Muscle of leg (tissue), 16 donors: ENCODE measurements at places on chromosomes 2 and 18. TPM values are rescaled to one million over a fixed set of nuclear protein-coding genes. Genes with fewer than 3 reads are reported as not detected.

Gene PDIA6
- polyA plus RNA-seq: 208 TPM

Gene FEV
- polyA plus RNA-seq: not detected

Gene CAMKMT
- 4.4 TPM for polyA plus RNA-seq

Gene UGP2
- polyA plus RNA-seq: 305 TPM

Gene DHRS9
- 0.22 TPM for polyA plus RNA-seq

Gene IL36B
- polyA plus RNA-seq: not detected

Gene SEPTIN10
- 70.1 TPM for polyA plus RNA-seq

Gene TMEM127
- polyA plus RNA-seq: 28.8 TPM

Gene CYP27C1
- 5.3 TPM for polyA plus RNA-seq

Gene CPS1
- 1.6 TPM for polyA plus RNA-seq

Gene CTNNA2
- 1.0 TPM for polyA plus RNA-seq

Gene UGT1A10
- not detected for polyA plus RNA-seq

Gene ZSWIM2
- polyA plus RNA-seq: not detected

DNA sequence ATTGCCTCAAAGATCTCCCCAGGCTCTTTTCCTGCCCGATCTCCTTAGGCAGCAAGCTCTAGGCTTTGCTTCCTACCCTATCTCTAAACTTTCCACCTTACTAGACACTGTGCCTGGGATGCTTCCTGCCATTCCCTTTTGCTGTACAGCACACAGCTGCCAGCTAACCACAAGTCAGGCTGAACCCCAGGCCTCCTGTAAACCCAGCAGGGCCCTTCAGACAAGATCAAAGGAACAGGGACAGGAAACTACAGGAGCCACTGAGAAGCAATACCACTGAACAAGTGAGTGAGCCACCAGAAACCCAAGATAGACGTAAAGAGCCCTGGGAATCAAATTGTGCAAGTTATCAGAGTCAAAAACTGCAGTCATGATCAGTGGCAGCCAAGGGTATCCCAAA, 180.7 kb downstream of the SUCLG1 start:
- DNase-seq: no peak

DNA sequence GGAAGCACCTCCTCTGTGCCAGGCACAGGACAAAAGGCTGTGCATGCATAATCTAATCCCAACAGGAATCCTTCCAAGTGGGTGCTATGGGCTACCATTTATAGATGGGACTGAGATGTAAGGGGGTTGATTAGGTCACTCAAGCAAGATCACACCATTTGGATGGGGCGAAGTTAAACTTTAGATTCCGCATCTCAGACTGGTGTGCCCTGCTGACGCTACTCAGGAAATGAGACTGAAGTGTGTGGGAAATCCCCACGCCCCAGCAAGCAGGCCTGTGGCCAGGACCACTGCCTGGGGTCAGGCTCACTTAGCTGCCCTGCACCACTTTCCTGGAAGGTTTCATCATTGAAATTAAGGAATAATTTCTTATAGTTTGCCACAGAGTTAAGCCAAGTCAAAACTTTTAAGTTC, 70.5 kb upstream of the PPP1CB start:
- no peak for DNase-seq

- no peak for DNase-seq
Measured at GRCh38 chr2:118878531-118879149, 31.2 kb upstream of the EN1 start.

- DNase-seq: no peak
Measured at GRCh38 chr2:167182403-167182802, 294.1 kb downstream of the XIRP2 start.

DNA sequence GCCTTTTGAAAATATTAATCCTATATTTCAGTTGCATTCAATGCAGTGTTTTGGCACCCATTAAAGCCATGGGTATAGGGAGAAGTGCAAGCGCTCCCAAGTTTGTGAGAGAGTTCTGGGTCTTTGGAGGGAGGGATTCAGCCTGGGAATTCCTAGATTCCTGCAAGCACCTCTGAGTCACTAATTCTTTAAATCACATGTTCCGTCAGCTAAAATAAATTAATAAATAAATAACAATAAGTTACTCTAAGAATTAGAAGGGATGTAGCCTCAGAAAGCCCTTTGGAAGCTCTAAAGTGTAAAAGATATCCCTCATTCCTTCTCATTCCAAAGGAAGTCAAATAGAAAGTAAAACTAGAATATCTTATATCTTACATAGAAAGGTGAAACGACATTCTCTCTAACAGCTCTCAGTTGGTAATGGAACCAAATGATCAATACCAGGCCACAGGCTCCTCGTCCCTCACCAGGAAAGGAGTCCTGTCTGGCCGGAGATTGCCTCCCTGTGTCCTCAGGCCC, 222.4 kb upstream of the RBBP8 start:
- DNase-seq: no peak

- no peak for DNase-seq
Measured at GRCh38 chr2:88003074-88003755, 13.1 kb downstream of the RNU2-63P start.

DNA sequence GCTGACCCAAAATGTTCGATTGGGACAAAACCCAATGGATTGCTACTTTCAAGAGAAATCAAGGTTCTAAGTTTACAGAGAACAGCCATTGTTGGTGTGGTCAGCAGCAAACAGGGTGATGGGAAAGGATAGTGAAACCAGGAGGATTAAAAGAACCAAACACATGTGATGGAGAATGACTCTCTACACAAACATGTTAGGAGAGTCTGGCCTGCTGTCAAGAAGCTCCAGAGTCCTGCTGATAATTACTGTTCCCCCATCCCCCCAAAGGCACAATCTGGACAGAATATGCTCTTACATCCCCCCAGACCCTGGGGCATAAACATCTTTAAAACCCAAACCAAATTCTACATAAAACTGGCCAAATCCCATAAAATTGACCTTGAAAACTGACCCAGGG, 32.0 kb upstream of the ACYP2 start:
- no peak for DNase-seq

- no peak for DNase-seq
Measured at GRCh38 chr18:24975496-24976372, 376.2 kb downstream of the ZNF521 start.

- no peak for DNase-seq
Measured at GRCh38 chr18:11996190-11996754, 15.0 kb downstream of the IMPA2 start.

DNA sequence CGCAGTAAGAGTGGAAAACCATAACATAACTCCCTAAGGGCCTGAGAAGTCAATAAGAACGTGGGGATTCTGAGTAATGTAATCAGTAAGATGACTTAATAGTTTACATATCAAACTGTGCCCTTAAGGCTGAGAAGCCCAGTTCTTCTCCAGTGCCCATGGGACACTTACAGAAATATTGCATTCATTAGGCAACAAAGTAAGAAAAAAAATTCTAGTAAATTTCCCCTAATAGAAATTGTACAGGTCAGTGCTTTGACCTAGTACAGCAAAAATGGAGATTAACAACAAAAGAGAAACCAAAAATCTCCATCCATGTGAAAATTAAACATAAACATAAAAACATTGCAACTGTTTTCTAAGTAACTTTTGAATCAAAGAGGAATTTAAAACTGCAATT, 139.8 kb upstream of the HS6ST1 start:
- no peak for DNase-seq

DNA sequence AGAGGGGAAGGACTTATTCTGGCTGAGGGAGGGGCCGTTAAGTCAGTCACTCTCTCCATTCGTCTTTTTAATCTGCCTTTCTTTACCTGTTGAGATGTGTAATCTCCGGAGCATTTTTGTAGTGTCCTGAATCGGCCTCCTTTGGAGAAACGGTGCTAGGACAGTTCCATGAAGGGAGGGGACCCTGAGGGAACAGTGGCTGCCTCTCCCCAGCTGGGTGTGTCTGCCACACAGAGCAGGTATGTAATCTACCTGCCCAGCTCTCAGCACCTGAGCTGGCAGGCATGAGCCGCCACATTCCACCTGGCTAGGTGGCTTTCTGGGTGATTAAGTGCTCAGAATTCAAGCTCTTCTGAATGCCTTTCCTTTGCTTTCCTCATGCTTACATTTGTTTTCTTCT, 131.2 kb downstream of the WDSUB1 start:
- no peak for DNase-seq

DNA sequence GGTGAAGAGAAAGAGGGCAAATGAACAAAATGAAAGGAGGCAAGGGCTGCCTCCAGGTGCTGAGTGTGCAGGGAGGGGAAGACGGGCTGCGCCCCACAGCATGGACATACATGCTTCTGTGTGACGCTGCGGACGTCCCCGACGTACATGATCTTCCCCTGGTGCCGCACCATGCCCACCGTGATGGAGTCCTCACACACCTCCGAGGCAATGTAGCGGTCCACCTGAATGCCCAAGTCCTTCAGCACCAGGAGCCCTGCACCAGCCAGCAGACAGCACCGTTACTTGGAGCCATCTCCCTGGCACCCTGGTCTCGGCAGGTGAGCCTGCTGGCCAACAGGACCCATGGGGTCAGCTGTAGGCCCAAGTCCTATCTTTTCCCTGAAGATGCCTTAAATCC, 73.1 kb upstream of the POMC start:
- DNase-seq: no peak

- no peak for DNase-seq
Measured at GRCh38 chr2:137976274-137976673, 12.0 kb downstream of the HNMT start.

DNA sequence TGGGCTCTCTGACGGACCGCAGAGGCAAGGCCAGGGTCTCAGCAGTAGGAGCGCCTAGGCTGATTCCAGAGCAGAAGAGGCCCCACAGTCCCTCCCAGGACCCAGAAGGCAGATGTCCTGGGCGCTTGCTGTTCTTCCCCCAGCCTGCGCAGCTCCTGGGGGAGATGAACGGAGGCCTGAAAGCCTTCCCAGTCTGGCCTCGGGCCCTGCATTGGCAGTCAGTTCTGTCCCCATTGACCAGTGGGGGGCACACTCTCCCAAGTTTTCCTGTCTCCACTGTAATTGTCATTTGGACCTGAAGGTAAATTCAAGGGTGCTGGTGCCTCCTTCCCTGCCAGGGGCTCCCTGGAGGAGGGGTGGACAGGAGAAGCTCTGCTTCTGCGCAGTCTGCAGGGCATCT, 345.7 kb downstream of the CYP26B1 start:
- peak; percentile 88 for DNase-seq

- no peak for DNase-seq
Measured at GRCh38 chr18:44569391-44570055, 111.2 kb upstream of the SETBP1 start.

DNA sequence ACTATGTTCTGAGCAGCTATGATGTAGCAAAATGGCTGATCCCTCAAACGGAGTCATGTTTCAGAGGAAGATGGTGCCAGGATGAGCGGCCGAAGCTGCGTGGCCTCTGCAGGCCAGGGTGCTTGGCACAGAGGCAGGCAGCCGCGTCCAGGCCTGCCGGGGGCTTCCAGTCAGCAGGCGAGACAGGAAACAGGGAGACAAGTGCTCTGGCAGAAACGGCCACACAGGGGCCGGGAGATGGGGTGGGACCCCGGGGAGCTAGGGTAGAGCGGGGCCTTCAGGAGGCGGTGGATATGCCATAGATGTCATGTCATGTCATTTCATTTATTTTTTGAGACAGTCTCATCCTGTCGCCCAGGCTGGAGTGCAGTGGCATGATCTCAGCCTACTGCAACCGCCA, 50.7 kb downstream of the EIPR1 start:
- DNase-seq: no peak

GRCh38 chr2:151306621-151307020, 17.2 kb upstream of the NMI start:
- DNase-seq: peak; percentile 62

GRCh38 chr2:98240786-98241398, 105.4 kb upstream of the CNGA3 start:
- DNase-seq: no peak

DNA sequence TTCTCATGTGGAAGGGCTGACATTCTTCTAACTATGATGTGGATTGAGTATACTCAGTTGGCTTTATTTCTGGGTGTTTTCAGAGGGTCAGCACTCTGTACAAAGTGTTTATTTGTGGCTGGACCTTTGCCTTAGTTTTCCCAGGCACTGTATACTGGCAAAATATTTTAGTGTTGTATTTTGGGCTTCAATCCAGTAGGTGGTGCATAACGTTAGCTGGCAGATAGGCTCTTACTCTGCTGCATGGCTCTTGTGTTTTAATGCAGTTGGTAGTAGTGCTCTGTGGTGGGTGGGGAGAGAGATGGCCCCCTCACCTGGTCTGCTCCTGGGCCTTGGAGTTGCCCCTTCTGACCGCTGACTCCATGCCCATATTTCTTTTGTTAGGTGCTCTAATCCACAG, 75.6 kb upstream of the REG3A start:
- no peak for DNase-seq

GRCh38 chr2:237665713-237666143, 38.3 kb downstream of the LRRFIP1 start:
- peak; percentile 30 for DNase-seq

DNA sequence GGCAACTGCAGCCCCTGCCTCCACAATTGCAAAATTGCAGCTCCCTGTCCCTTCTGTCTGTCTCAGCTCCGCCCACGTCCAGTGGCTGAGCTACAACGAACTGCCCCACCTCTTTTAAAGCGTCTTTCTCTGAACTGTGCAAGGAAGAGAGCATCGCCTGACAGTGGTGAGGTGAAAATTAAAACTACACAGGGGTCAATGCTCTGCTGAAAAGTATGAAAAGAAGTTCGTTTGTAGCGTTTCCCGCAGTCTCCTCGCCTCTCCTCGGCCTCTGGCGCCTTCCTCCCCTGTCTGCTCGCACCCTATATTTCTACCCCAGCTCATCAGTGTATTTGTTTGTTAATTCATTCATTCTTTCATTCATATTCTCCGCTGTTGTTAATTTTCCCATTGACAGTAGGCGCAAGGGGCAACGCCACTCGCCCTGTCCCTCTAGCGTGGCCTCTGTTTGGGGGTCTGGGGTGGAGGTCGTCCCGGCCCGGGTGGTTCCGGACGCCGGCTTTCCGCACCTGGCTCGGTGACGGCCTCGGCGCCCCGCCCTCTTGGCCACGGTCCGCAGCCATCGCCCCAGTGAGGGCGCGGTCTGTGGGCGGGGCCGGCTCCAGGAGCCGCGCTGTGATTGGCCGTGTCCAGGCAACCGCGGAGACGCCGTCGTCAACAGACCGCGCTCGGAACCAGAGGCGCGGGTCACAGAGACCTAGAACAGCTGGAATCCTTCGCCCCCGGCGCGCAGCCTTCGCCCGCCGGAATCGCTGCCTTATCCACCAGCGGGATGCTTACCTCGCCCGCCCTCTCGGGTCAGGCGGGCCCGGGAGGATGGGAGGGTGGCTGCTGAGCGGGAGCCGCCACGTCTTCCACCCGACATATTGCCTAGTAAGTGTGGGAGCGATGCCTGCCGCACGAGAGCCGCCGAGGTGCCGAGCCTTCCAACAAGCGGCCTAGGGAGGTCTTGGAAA, at the start of gene VWA3B:
Gene VWA3B, plus strand, starts transcription at position 677 of the 956 bp plus-strand sequence. CDS start 5,926 bp downstream, outside the sequence.
- peak; percentile 56 for DNase-seq

DNA sequence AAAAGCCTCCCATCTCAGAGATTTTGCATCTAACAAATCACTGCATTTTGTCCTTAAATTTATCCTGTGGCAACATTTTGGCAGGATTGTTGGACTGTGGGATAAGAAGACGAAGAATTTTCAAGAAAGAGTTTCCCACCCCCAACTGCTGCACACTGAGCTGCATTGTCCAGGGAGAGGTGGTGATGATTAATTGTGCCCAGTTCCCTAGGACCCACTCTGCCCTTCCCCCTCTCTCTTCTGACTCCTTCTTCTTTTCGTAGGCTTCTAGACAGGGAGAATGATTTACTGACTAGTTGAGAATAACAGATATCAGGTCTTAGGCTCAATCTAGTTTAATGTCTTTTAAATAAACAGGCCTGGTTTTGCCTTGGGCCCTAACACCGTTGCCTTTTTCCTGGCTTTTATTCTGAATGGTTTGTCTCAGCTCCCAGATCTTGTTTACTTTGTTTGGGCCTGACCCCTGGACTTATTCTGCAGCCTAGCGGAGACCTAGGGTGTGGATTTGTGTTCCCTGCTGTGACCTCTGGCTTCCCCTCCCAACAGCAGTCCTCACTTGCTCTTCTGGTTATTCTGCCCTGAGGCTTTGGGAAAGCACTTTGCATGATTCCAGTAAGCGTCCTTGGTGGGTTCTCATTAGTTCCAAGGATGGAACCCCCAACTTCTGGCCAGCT, 233.3 kb downstream of the INSIG2 start:
- DNase-seq: no peak
